ENCODE measurements at places on chromosomes 5 and 9.

- DNase-seq = no peak
Observed at GRCh38 chr9:134778156-134778555, 102.5 kb upstream of the FCN2 start.

- DNase-seq = no peak
Observed at GRCh38 chr9:121292051-121292450, 24.1 kb downstream of the GSN start.

GRCh38 chr5:149217096-149217802 lies 54.4 kb upstream of the AFAP1L1 start:
- DNase-seq = no peak

DNA sequence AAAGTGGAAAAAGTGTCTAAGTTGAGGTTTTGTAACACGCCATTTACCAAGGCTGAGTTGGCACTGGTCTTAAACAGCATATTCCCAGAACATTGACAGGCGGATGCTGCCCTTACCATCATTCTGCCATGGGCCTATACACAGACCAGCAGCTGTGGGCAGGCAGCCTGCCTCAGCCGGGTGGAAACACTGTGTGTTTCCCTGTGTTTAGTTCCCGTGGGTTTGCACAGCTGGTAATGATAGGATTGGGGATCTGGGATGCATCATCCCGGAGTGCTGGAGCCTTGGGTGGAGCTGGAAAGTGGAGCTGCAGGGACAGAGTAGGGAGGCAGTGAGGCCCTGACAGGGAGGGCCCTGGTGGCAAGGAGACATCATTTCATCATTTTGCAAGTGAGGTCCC lies 5.5 kb upstream of the FGD3 start:
- no peak for DNase-seq

DNA sequence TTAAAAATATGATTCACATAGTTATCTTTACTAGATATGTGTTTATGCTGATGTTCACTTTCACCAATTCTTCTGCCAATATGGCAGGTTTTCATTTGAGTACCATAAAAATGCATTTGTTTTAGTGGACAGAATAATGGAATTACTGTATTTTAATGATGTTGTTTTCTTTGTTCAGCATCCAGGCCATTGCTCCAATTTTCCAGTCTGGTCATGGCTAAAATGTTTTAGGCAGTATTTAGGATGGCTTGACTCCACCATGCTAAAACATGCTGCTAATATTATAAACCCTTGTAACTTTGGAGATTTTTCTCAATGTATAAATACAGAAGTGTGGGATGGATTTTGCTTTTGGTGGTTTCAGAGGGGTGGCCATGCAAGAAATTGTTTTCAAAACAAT lies 273.0 kb upstream of the RPS23 start:
- DNase-seq = no peak

All from epithelial cell of proximal tubule (primary cell).